ENCODE measurements at places on chromosomes 1 and 21.

DNA sequence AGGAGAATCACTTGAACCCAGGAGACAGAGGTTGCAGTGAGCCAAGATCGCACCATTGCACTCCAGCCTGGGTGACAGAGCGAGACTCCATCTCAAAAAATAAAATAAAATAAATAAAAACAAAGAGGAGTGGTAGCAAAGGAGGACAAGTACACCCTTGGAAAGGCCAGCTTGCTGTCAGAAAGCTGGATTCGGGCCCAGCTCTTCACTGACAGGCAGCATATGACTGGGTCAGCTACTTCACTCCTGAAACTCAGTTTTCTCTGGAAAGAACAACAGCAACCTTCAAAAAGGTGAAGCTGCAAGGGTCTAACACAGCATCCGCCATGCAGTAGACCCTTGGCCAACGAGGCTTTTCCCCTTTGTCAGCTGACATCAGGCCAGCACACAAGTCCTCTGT, 156.0 kb upstream of the TIAM1 start:
- no peak for DNase-seq

GRCh38 chr1:4673494-4673893, 19.1 kb downstream of the AJAP1 start:
- no peak for DNase-seq

DNA sequence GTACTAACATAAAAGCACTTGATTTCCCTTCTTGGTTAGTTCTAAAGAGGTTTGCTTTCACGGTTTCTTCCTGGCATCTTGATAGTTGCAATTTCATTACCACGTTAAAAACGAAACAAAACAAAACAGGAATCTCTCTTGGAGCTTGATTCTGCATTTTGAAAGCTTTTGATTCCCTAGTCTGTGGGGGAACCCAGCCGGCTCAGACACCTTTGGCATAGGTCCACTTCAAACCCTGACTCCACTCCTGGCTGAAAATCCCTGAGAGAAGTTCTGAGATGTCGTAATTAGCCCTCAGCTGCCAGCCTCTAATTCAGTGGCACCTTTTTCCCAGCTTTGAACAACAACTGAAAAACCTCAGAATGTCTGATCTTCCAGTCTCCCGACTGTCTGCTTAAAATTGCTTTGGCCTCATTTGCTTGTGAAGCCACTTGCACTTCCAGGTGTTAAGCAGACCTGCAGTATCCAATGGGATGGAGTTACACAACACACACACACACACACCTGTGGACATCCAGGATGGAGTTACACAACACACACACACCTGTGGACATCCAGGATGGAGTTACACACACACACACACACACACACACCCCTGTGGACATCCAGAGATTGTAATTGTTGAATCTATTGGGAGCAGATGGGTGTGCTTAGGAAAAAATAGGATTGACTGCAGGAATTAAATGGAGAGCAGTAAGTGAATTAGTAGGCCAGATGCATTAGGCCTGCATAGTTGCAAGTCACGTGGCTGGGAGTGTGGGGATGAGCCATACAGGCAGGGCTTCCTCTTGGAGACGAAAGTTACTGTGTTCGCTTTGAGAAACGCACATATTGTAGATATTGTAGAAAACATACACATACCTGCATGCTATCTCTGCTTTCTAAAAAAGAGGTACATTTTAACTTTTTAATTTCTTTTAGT, 285.6 kb upstream of the FMN2 start:
- no peak for DNase-seq

- DNase-seq, result no peak
These were observed 250.2 kb downstream of the NPHP4 start for GRCh38 chr1:5742032-5742431.

DNA sequence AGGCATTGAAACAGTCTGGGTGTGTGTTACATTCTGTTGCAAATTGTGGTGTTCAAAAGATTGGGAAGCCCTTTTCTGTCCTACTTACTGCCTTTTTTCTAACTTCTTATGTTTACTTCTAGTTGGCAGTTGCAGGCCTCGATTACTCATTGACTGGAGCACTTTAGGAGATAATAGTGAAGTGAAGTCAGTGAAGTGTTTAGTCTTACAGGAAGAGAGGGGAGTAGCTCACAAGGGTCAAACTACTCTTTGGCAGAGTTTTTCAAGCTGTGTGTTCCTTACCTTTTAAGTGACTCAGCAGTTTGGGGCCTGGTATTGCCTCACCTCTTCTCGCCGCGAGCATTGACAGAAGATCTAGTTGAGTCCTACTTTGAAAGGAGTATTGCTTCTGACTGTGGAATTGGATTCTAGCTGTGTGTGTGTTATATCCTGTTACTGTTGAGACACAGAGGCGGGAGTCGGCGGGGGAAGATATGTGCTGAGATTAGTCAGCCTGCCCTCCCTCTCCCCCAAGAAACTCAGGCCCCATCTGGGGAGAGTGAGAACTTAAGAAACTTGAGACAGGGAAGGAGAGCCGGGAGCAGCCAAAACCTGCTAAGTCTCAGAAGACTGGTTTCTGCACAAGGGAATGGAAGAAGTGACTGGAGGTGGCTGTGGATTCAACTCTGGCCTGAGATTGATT, 19.3 kb downstream of the AHCYL1 start:
- DNase-seq, result no peak

- DNase-seq, result peak; percentile 21
These were observed 14.8 kb downstream of the MGST3 start for GRCh38 chr1:165645654-165646366.

DNA sequence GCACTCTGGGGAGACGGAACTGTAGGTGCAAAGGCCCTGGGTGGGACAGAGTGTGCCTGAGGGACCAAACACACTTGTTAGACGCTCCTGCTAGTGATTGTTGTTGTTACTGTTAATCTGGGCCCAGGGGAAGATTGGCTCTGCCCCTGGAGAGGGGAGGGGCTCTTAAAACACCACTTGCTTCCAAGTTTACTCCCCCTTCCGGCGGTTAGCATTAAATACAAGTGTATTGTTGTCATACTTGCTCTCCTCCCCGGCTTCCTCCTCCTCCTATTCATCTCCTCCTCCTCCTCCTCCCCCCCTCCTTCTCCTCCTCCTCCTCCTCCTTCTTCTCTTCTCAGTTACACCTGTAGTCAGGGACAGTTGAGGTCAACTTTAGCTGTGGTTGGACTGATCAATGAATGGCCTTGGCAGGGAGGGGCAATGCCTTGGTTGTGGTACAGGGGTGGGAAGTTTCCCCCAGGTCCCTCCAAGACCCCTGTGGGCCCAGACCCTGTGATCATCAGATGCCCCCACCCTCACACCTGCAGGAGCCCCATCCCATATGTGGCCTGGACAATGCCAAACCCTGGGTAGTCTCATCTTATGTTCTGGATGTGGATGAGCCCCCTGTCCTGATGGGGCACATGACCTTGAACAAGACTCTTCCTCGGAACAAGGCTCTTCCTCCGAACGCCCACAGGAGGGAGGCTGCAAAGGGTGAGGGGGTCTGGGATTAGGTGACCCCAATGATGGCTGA, 217.3 kb downstream of the PTPRU start:
- no peak for DNase-seq

- DNase-seq, result no peak
These were observed 17.8 kb downstream of the TMEM51 start for GRCh38 chr1:15171271-15171908.

DNA sequence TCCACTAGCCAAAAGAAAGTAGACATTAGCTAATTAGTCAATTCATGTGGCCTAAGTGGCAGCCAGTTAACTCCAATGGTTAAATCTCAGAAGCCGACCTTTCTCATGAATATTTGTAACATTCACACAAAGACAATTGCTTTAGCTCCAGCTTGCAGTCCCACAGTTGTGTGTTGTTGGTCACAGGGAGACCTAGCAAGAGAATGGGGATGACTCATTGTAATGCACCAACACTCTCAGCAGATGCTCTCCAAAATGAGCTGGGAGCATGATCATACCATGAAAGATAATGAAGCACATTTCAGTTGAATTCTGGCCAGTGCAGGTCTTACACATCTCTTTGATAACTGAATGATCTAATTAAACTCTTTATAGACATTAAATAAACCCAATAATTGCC, 160.4 kb downstream of the HLX start:
- no peak for DNase-seq

DNA sequence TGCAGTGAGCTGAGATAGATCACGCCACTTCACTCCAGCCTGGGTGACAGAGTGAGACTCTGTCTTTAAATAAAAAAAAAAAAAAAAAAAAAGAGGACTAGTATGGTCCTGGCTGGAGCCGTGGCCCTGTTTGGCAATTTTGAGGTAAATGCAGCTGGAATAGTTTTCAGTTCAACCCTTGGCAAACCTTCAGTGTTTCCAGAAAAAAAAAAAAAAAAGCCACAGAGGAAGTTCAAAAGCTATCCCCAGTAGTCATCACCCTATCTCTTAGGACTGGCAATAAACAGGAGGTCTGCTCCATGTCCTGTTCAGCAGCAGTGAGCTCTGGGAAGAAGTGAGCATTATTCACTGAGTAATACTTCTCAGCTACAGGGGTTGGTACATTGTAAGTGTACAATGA, 56.8 kb upstream of the ERRFI1 start:
- no peak for DNase-seq

DNA sequence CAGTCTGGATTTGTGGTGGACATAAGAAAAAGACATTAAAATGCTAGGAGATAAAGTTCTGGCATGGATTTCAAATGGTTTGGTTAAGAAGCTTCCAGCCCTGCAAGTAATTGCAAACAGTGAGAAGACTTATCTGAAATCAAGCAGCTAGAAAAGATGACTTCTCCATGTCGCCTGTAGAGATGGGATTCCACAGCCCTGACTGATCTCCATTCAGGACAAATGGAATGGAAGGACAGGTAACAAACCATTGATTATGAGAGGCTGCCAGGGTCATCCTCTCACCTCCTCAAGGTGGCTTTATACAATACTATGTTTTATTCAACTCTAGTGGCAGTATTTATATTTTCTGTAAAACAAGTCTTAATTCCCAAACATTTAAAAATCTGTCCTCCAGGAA, 237.9 kb downstream of the HLX start:
- DNase-seq, result no peak

DNA sequence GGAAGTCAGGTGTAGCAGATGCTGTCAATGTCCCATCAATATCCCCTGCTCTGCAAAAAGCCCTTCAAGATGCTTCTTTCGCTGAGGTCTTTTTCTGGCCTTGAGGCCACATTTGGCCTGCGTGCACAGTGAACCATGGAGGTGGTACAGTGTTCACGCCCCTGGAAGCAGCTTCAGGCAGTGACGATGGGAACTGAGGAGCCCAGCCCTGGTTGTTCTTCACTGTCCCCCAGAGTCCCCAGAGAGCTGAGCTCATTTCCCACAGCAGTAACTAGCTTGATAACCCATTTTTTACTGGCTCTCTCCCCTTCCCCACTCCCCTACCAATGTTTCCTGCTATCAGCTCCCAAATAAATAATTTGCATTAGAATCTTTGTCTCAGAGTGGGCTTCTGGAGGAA, 76.5 kb downstream of the OLIG1 start:
- no peak for DNase-seq

DNA sequence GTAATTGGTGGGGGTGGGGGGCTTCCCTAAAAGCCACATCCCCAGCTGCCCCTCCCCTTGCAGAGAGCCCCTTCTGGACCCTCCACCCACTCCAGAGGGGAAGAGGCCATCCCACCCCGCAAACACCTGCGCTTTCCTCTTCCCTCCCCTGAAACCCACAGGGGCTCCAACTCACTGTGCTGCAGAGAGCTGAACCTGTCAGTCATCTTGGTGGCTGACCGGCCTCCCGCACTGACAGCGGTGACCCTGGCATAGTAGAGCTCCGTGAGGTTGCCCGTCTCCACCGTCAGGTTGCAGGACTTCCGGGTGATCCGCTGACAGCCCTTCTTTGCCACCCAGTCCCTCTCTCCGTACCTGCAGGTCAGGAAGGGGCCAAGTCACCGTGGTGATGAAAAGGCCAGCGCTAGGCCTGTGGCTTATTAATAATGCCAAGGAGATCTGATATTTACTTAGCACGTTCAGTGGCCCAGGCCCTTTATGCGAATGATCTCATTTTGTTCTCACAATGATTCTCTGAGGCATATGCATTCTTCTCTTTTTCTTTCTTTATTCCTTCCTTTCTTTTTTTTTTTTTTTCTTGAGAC, 5.9 kb downstream of the IL22RA1 start:
- DNase-seq, result no peak

DNA sequence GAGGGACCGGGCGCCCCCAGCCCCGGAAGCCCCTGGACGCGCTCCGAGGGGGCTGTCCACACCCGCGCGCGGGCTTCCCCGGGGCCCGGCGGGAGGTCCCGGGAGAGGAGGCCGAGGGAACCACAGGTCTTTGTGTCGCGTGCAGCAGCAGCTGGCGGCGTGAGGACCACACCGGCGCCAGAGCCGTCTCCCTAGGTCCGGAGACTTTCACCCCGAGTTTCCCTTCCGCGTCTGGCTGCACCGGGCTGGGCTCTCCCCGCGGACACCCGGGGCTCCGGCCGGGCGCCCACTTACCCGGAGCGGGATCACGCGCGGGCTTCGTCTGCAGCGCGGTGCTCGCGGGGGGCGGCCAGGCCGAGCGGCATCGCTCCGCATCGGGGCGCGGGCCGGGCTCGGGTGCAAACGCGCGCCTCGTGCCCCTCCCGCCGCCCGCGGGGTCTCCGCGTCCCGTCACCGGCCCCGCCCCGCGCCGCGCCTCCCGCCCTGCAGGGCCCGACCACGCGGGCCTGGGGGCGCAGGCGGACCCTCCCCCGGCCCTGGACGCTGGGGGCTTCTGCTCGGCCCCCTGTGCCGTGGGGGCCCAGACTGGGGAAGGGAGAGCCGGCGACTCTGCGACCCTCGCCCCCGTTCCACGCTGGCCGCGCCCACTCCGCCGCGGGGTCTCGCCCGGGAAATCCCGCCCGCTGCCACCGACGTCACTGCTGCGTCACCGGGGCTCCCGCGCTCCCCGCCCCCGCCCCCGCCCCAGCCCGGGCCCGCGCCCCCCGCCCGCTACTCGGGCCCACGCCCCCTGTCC, at the start of gene GNG4:
GNG4 (minus strand) TSS at position 417 of the 796 bp plus-strand sequence. CDS start 65,946 bp downstream, outside the sequence.
- no peak for DNase-seq

DNA sequence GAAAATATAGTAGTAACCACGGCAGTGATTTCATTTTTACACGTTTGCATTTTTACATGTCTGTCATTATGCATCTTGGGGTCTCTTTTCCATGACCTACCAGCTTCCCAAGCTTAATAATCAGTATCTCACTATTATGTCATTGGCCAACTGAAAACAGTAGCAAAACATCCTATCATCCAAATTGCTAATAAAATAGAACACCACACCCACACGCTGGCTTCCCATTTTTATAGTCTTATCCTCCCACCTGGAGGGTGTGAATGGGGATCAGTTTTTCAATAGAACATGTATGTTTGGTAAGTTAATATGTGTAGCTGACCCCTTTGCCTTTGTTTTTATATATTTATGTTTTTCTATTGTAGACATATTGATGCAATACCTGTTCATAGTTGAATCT, 11.8 kb downstream of the TFF3 start:
- DNase-seq, result no peak

GRCh38 chr1:173201969-173202368, 5.2 kb downstream of the TNFSF4 start:
- DNase-seq, result no peak

All from T-helper 22 cell (primary cell).